ENCODE measurements at places on chromosomes 1 and 21.

GRCh38 chr1:27122652-27123051, 32.3 kb downstream of the SLC9A1 start:
- no peak for DNase-seq

GRCh38 chr21:46551636-46552241, 53.1 kb downstream of the S100B start:
- DNase-seq, result no peak

DNA sequence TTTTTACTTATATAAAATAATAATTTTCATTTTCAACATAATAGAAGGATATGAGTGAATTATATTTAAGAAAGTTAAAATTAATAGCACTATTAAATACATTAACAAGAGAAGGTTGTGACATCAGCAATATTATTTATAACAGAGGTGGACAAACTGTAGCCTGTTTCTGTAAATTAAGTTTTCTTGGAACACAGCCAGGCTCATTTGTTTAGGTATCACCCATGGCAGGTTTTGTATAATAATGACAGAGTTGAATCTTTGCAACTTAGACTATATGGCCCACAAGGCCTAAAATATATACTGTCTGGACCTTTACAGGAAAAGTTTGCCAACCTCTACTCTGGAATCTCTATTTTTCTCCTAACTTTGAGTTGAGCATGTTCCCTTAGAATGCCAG, 42.8 kb upstream of the CACYBP start:
- peak; percentile 53 for DNase-seq

GRCh38 chr1:151594143-151594625, 17.7 kb upstream of the SNX27 start:
- peak; percentile 89 for DNase-seq

Data from NAMALWA (cell line).